Right forelimb (tissue), 1 donor: ENCODE measurements at places on chromosomes 1 and 21.

DNA sequence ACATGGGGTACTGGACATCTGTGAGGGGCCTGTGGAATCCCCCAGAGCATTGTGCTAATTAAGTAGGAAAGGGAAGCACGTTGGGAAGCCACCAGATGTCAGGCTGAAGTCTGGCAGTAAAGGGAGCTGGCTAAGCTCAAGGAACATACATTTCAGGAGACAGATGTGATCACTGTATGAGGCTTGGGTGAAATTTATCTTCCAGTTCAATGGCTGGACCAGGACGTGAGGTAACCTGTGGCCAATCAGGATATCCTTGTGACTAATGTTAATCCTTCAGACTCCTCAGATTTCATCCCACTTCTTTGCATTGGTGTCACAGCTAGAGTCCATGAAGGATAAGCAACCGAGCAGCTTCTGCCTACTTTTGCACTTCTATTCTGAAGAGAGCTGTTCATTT is 110.2 kb upstream of the APP start:
- DNase-seq = peak; percentile 50

GRCh38 chr21:46452710-46453109 is 6.0 kb upstream of the DIP2A start:
- DNase-seq = no peak

DNA sequence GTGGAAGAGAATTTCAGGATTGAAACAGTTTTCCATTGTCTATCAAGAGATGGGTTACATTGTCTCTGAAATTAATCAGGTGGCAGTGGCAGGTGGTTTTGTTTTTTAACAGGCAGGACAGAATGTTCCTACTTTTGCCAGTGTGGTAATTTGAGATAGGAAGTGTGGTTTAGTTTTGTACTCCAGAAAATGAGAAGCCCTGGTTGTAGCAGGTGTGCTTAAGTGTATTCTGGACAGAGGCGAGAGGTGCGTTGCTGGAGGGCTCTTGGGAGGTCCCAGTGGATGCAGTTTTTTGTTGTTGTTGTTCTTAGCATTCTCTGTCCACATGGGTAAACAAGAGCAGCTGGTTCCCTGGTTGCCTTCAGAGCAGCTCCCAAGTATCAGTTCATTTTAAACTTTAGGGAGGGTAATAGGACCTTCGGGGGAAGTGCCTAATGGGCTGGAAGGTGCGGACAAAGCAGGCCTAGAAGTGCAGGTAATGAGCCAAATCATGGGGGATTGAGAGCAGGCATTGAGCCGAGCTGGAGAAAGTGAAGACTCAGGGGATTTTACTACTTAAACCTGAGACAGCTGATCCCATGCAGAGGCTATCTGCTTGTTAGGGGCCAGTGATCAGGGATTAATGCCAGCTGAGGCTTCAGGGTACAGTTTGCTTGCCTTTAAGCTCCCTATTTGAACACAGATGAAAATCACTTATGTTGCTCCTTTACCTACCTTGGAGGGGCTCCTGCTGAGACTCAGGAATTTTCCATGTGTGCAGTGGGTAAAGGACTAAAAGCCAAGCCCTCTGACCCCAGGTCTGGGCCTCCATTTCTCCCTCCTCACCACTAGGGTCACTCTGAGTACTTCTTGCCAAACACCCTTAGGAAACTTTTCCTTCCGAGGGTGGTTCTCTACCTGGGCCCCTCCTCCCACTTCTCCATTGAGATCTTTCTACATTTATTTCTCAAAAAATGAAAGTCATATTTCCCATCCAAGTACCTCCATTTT is 6.1 kb downstream of the PFKFB2 start:
- no peak for DNase-seq

- no peak for DNase-seq
These were observed 93.1 kb downstream of the RGL1 start for GRCh38 chr1:183898001-183898396.

DNA sequence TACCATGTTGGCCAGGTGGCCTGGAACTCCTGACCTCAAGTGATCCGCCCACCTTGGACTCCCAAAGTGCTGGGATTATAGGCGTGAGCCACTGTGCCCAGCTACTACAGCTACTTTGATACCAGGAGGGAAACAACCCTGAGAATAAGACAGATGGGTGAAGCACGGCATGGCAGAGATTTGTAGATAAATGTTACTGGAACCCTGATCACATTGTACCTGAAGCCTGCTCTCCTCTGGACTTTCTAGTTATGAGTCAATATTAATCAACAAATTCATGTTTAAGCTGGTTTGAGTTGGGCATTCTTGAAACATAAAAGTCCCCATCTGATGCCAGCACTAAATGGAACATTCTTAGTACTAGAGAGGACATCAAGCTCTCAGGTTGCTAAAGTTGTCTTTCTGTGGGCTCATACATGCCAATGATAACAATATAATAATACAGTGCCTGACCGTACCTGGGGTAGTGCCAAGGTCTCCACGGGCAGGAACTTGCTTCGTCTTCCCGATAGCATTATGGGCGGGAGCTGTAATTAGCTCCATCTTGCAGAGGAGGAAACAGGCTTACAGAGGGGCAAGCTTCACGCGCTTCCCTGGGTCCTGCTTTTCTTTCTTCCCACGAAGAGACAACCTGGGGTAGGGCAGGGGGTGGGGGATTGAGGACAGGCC is 30.7 kb upstream of the SLC19A1 start:
- no peak for DNase-seq

DNA sequence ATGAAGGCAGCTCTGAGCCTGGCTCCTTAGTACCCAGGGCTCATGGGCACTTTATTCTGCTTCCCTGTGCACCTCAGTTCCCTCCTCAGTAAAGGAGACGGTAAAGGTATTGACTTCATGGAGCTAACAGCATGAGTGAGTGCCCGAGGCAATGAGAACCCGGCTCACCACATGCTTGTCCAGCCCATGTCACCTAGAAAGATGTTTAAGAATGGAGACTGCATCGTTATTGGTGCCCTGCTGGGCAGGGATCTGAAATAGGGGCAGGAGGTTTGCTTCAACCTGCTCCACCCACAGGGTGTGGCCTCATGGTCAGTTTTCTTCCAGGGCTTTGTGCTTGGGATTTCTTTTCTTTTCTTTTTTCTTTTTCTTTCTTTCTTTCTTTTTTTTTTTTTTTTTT is 7.0 kb upstream of the KCNE1 start:
- no peak for DNase-seq

GRCh38 chr1:55382806-55383305 is 167.7 kb upstream of the USP24 start:
- DNase-seq = no peak

DNA sequence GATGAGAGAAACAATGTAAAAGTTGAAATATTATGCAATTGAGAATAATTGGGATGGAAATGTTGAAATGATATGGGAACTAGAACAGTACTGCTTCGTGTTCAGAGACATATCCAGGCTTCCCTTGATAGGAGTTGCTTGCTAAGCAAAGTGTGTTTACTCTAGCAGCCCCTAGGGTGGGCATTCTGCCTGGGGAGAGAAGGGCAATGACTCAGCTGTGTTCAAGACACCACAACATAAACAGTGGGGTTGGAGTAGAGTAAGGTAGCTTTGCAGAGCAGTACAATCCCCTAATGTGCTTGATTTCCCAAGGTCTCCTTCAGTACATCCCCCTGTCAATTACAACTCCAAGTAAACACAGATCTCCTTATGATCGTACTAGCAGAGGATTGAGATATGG is 4.8 kb upstream of the PCNX2 start:
- DNase-seq = no peak

GRCh38 chr21:33396436-33396835 is 6.8 kb upstream of the IFNGR2 start:
- DNase-seq = no peak

- DNase-seq = no peak
These were observed 42.1 kb upstream of the MPZL1 start for GRCh38 chr1:167679714-167680113.

DNA sequence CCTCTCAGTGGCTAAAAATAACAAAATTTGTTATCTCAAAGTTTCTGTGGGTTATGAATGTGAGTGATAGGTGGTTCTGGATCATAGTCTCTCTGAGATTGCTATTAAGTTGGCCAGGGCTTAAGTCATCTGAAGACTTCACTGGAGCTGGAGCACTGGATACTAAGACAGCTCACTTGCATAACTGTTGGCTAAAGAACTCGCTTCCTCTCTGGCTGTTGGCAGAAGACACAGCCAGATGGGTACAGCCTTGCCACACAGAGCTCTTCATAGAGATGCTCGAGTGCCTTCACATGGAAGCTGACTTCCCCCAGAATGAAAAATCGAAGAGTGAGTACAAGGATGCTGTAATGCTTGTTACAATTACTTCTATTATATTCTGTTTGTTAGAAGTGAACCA is 333.8 kb downstream of the ZP4 start:
- no peak for DNase-seq

DNA sequence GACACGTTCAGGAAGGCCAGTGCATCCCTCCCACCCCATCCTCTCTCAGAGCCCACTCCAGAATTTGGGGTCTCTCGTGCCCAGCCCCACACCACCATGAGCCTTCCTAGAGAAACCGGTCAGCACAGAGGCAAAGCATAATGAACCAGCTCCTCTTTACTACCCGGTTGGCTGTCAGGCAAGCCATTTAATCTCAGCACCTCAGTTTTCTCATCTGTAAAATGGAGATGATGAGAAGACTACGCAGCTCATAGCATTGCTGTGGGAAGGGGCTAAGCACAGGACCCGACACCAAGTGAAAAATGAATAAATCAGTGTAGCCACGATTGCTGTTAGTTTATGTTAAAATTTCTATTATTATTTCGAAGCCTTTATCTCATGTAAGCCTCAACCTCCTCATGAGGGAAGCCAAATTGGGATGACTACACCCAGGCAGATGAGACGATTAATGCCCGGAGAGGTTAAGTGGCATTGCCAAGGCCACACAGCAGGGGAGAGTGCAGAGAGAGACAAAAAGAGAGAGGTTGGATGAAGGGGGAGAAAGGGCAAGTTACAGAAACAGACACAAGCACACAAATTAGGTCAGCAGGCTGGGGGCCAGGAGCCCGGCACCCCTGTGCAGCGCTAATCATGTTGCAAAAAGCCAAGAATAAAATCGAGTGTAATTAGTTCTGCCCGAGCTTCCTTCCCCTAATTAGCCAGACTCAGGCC is 25.7 kb downstream of the SDC3 start:
- DNase-seq = no peak

DNA sequence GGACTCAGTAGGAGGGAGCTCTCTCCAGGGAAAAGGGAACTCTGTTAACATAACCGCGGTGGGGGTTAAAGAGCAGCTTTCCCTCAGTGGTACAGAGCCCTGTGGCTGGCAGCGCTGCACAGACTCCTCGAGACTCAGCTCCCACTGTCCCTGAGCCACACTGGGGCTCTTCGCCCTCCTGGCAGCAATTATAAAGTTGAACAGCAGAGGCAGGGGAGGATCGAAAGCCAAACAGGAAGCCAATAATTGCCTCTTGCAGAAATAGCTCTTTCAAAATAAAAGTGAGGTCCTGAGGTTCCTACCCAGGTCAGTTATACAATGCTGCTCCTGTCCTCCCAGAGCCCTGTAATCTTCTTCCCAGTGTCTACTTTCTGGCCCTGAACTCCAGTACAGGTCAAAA is 77.0 kb downstream of the FAM78B start:
- DNase-seq = no peak

DNA sequence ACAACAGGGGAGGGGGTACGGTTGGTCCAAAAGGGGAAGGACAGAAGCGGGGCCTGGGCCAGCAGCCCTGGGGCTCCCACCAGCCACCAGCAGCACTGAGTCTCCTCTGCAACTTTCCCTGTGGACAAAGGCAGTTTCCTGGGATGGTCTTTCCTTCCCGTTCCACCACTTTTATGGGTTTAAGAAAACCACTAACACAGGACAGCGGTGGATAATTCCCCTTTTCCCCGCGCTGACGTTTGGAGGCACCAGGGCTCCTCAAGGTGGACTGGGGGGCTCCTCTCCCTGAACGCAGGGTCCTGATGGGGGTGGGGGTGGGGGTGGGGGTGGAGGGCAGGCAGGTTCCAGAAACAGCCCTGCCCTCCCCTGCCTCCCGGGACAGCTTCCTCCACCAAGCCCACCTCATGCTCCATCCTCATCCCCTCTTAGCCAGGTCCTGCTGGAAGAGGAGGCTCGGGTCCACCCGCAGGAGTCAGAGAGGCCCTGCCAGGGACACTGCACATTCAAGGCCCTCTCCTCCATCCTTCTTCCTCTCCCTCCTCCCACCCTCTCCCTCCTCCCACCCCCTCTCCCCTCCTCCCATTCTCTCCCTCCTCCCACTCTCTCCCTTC is 4.8 kb upstream of the COL6A1 start:
- DNase-seq = no peak

- DNase-seq = peak; percentile 77
These were observed 10.9 kb upstream of the CD101 start for GRCh38 chr1:116990612-116991151.

DNA sequence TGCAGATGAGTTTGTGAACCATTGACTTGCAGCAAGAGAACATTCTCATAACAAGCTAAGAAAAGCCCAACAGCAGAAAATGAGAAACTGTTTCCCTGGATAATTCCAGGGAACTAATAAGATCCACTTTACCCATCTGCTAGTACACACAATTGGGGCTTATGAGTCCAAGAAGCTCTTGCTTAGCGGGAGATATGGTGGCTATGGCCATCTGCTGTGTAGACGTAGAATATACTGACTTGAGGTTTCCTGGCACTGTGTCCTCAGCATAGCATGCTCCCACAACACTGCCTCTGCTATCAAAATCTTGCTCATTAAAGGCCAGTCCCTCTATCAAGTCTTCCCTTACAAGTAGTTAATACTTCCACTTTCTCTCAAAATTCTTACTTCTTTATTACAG is 6.8 kb upstream of the RXRG start:
- DNase-seq = no peak

GRCh38 chr1:30934613-30935012 is 26.1 kb upstream of the SDC3 start:
- DNase-seq = no peak

DNA sequence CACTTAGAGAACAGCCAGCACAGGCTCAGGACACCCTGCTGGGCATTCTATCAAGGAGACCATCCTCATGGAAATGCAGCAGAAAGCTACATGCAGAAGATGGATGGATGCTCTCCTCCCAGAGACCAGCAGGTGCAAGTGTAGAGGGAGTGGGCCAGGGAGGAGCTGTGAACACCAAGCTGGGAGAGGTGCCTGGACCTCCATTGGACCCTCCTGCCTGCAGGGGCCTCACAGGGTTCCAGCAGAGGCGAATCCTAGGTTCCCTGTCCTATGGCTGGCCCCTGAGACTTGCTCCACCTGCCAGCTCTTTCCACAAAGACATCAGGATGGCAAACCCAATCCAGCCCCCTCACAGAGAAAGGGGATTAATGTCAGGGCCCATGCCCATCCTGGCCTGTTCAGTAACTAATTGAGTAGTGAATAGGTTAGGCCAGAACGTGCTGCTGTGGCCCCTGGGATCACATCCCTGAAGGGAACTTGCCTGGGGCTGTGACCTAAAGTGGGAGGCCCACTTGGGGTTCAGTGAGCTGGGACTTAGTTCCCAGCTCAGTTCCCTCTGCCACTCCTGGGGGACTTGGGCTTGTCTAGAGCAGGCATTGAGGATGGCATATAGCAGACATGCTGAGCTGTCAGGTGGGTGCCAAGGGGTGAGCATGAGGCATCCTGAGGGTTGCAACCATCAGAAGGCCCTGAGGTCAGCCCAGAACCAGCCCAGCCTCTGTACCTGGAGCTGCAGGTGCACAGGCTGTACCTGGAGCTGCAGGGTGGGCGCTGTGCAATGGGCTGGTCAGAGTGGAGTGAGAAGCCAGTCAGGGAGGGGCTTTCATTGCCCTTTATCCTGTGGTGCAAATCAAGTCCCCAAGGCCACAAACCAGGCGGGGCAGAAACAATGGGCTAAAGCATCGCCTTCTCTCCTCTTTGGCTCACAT is 22.9 kb upstream of the ZNF678 start:
- DNase-seq = peak; percentile 41
